ENCODE measurements at places on chromosomes 4 and X. TPM values are rescaled to one million over a fixed set of nuclear protein-coding genes. Genes with fewer than 3 reads are reported as not detected.

DNA sequence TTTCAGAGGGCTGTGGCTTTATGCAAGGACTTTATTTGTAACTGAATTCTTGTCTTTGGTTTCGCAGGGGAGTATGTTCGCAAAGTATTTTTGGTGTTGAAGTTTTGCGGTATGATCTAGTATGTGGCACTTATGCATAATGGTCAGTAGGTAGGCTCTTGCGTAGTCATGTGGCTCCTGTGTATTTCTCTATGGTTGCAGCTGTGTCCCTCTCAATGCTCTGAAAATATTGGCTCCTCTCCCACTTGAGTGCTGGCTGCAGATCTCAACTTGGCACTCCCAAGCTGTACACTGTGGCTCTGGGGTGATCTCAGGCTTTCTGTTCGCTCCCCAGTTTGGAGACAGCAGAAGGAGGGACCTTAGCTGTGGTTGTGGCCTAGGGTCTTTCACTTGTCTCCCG is 24.8 kb downstream of the ARMCX5 start:
- no peak for DNase-seq
- no peak overlapping the region for H3K27ac ChIP-seq
- H3K4me3 ChIP-seq = no peak overlapping the region
- no peaks in the 10 kb centered on the region for H3K27me3 ChIP-seq

- H3K27ac ChIP-seq = peak within 1 kb of the TSS; percentile 90
- peak within 1 kb of the TSS; percentile 57 for H3K4me3 ChIP-seq
- peaks cover 4% of the 10 kb centered on the region for H3K27me3 ChIP-seq
Observed at GRCh38 chr4:40629401-40630334, at the start of gene RBM47. TSS of gene RBM47 (minus strand) at chr4:40629864. CDS start at chr4:40438893, 190,971 bp downstream.

DNA sequence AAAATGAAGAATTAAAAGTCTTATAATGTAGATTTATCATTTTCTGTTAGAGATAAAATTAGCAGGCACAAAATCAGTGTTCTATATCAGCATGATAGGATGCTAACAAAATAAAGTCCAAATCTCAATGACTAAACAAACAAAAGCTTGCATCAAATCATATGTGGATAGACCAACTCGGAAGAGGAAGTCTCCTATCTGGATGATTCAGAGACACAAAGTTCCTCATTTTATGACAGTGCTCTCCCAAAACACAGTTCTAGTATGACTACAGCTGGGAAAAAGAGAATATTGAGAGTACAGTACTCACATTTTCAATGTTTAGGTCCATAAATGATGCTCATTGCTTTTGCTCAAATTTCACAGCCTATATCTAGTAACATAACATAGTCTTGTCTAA is 376.1 kb upstream of the CTSO start:
- H3K27me3 ChIP-seq = no peaks in the 10 kb centered on the region
- no peak overlapping the region for H3K27ac ChIP-seq
- no peaks in the 10 kb centered on the region for H3K36me3 ChIP-seq
- H3K4me3 ChIP-seq = no peak overlapping the region
- no peaks in the 10 kb centered on the region for H3K4me1 ChIP-seq

The ENAM gene
- 0.45 TPM for total RNA-seq

The SMIM31 gene
- total RNA-seq = 21.7 TPM

Data from stomach (tissue), 19 donors.